CD4-positive, alpha-beta T cell treated with Interleukin-12 subunit alpha and Interleukin-12 subunit beta, for 1 hour (primary cell): ENCODE measurements at places on chromosomes 1 and 21.
A peak's percentile ranks its signal among the peaks of the same experiment; 100 is the strongest.

DNA sequence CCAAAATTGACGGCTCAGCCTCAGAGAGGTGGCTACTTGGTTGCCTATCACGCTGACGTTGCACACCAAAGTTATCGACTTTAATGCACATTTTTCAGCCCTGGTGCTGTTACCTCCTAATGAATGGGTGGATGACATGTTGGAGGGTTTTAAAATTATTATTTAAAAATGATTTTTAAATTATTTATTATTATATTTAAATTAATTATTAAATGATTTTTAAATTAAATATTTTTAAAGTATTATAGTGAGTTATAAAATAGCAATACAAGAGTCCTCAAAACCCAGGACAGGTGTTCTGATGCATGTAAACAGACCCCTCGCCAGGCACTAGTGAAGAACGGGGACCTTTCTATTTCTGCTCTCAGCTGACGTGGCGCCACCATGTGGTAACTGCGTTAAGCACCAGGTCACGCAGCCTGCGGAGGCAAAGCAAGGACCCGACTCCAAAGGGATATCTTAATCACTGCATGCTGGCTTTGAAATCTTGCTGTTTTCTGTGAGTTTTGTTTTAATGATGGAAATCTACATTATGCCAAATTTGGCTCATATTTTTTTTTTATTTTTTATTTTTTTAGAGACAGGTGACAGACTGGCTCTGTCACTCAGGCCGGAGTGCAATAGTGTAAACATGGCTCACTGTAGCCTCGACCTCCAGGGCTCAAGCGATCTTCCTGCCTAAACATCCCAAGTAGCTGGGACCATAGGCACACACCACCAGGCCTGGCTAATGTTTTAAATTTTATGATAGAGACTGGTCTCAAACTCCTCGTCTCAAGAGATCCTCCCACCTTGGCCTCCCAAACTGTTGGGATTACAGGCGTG is 22.6 kb downstream of the CASP9 start:
- DNase-seq, result peak; percentile 52

DNA sequence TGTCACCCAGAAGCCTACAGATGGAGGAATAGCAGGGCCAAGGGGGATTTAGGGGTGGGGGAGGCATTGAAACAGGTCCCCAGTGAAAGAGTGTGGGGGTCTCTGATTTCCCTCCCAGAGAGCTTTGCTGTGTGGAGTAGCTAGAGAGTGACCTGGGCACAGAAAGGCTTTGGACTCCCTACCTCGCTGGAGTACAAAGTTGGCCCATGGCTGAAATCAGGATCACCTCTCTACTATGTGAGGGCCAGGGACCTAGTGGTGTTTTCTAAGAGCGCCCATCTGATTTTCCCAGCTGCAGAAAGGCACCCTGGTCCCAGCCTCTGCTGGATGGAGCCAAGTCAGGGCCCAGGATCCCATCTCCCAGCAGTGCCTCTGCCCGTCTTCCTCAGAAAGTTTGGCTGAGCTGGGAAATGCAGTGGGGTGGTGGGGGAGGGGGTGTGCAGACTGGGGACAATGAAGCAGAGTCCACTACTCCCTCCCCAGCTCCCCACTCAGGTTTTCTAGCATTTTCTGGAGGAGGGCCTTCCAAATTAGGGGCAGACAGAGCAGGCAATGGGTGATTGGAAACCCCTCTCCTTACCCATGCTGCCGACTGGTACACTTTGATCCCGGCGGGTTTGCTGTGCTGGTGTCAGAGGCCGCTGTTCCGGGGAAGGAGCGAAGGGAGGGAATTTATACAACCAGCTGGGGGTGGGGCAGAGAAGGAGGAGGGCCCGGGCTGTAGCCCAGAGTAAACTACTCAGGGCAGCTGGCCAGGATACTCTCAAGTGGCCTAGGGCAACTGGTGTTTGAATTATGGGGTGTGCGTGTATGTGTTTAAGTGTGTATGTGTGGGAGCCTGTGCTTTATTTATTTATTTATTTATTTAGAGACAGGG is at the start of gene SELENBP1:
SELENBP1 (minus strand) TSS at position 648 of the 877 bp plus-strand sequence; CDS start at position 584, 64 bp downstream.
- no peak for DNase-seq

- no peak for DNase-seq
These were observed 12.6 kb downstream of the DAB1 start for GRCh38 chr1:57411262-57411661.

- no peak for DNase-seq
These were observed 12.4 kb upstream of the PAPPA2 start for GRCh38 chr1:176450526-176450925.

DNA sequence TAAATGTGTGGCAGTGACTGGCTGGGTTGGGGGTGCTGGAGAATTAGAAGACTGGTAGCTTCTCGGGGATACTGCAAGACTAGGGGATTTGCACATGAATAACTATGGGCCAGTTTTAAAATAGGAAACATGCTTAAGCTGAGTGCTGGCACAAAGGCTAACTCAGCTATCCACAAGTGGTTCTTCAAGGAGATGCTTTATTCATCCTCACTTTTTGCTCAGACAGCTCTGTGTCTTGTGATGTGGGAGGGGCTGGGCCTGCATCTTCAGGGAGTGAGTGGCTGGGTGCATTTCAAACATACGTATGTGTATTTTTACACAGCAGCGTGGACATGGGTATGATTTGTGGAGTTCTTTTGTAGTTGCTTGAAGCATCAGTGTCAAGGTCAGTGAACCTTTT is 2.3 kb downstream of the COQ8A start:
- no peak for DNase-seq

- no peak for DNase-seq
These were observed 111.2 kb upstream of the CACHD1 start for GRCh38 chr1:64358692-64359091.

GRCh38 chr1:225998560-225999226 is 450 bp downstream of the SDE2 start:
- no peak for DNase-seq

GRCh38 chr1:193919827-193920226 is 733.4 kb upstream of the B3GALT2 start:
- no peak for DNase-seq

GRCh38 chr21:45496151-45496967 is 45.9 kb downstream of the SLC19A1 start:
- no peak for DNase-seq

GRCh38 chr1:64062941-64063581 is 140.4 kb upstream of the UBE2U start:
- DNase-seq, result no peak

DNA sequence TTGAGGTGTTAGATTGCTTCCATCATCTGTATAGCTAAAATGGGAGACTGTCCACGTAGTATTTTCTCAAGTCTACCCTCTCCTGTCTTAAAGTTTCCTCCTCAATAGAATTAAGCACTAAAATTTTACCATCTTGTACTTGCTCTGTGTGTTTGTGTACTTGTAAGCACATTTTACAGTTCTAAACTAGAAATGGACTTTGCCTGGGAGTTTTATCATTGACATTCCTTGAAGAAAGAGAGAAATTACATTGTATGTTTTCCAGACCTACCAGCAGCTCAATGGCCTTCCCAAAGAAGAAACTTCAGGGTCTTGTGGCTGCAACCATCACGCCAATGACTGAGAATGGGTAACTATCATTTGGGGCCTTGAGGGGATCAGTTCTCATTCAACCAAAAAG is 4.5 kb downstream of the NPL start:
- no peak for DNase-seq

DNA sequence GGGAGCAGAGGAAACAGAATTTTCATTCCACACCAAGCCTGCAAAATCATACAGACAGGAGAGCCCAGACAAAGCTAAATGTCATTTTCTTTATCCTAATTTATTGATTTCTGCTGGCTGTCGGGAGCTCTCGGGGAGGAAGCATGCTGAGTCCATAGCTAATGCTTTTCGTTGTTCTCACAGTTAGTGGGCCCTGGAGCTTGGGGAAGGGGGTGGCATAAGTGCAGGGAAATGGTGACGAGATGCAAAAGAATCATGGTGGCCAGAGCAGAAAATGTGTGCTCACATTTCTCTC is 202.4 kb downstream of the TOMM20 start:
- no peak for DNase-seq

DNA sequence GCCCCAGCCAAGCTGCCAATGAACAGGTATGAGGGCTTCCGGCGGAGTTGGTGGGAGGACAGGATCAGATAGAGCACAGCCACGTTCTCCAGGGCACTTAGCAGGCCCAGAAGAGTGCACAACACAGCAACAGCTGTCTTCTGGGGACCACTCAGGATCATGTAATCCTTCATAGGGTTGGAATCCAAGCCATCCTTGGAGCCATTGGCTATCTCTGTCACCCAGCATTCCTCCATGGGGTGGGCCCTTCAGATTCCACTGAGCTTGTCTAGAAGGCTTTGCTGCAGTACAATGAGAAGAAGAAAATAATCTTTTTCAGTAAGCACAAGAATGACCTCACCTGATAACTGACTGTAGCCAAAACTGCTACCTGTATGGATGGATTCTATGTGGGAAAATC is 7.3 kb upstream of the FUCA1 start:
- no peak for DNase-seq

GRCh38 chr1:45411510-45411899 is 71.3 kb upstream of the MUTYH start:
- DNase-seq, result no peak

- DNase-seq, result no peak
These were observed 11.6 kb downstream of the AGPAT3 start for GRCh38 chr21:43876605-43877004.

DNA sequence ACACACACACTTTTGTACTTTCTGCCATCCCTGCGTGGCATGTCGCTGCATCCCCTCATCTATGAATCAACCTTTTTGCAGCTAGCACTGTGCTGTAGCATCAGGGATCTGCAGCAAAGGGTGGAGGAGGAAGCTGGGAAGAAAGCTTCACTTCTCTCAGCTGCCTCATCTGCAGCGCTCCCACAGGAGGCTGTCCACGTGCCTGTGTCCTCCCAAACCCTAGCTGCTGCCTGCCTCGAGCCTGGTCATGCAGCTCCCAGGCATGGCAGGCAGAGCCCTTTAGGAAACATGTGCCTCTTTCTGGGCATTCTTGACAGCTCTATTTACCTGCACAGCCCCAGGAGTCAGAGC is 262.1 kb upstream of the SGIP1 start:
- DNase-seq, result no peak

- DNase-seq, result no peak
These were observed 6.5 kb upstream of the NMNAT2 start for GRCh38 chr1:183424691-183425090.

- no peak for DNase-seq
These were observed 16.9 kb upstream of the PARS2 start for GRCh38 chr1:54781023-54781723.

DNA sequence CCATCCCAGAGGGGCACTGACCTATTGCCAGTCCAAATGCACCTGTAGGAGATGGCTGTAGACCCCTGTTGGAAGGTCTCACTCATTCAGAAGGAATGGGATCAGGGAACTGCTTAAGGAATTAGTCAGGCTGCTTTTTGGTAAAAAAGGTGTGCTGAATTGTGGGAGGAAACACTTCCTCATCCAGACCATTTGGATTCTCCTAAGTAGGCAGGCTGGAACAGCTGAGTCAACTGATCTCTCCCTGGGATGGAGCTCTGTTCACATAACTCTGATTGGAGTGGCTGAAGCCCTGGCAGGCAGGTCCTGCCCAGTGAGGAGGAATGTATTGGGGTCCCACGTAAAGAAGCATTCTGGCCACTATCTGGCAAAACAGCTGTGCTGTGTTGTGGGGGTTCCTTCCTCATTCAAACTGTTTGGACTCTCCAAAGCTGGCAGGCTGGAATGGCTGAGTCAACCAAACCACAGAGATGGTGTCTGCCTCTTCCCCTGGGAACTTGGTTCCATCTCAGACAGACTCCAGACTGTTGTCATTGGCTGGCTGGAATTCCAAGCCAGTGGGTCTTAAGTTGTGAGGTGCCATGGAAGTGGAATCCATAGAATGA is 70.7 kb upstream of the PDC start:
- no peak for DNase-seq

DNA sequence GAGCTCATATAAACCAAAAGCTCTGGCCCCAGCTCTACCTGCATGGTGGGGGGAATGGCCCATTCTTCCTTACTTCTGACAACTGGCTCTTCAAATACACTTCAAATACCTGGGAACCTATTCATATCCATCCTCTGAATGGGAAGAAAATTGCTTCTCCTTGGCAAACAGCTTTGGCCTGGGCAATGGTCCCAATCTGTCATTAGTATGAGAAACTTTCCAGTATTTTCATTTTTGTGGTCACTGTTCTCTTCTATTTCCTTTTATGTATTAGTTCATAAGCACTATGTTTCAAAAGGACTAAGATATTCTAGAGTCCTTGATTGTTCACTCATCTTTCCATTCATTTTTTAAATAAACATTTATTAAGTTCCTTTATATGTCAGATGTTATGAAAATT is 5.2 kb upstream of the HSD3B2 start:
- DNase-seq, result no peak

DNA sequence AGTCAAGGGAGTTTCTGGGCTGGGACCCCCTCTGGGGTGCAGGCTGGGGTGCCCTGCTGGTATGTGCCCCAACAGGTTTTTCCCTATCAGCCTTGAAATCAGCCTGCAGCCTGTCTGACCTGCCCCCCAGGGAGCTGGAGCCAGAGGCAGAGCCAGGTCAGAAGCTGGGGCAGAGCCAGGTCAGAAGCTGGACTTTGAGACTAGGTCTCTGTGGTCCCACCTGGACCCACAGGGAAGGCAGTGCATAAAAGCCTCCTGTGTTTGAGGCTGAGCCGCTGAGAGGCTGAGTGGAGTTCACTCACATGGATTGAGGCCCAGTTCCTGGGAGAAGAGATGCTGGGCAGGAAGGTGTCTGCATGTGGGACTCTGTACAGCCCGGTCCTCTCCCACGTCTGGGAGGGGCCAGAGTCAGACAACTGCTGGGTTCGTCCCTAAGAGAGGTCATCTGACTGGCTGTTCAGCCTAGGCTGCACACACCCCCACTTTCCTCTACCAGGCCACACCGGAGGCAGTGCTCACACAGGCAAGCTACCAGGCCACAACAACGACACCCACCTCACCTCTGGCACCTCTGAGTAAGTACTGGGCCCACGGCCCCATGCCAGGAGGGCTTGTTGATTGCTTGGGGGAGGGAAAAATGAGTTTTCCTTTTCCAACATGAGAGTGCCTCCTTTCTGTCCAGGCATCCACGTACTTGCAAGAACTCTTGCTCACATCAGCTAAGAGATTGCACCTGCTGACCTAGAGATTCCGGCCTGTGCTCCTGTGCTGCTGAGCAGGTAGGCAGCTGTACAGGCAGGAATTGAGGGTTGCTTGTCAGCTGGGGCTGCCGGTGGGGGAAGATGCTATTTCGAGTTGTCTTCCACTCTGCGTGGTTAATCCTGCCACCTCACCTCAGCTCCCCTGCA is at the start of gene ANXA9:
ANXA9 (plus strand) TSS at position 488 of the 908 bp plus-strand sequence. CDS start 814 bp downstream, outside the sequence.
- DNase-seq, result no peak

DNA sequence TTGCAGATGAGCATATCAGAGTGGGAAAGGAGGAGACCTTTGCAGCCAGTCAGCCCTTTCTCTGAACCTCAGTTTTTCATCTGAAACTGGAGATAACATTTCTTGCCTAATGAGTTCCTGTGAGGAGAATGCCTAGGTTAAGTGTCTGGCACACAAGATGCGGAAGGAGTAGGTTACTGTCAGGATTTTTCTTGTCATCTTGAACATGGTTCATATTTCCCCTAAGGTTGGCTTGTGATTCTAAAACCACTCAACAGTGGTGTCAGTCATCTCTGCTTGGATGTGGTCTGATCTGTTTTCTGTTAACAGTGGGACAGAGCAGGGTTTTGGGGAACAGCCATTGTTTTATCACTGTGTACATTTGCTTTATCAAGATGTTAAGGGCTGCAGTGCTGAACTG is 70.6 kb downstream of the TGFB2 start:
- DNase-seq, result no peak

- peak; percentile 44 for DNase-seq
These were observed 5.2 kb downstream of the H6PD start for GRCh38 chr1:9239622-9240401.
